ENCODE measurements at places on chromosomes 2 and 18. TPM values are rescaled to one million over a fixed set of nuclear protein-coding genes. Genes with fewer than 3 reads are reported as not detected.

GRCh38 chr2:22020091-22020742 lies 896.4 kb downstream of the TDRD15 start:
- DNase-seq, result peak; percentile 33

DNA sequence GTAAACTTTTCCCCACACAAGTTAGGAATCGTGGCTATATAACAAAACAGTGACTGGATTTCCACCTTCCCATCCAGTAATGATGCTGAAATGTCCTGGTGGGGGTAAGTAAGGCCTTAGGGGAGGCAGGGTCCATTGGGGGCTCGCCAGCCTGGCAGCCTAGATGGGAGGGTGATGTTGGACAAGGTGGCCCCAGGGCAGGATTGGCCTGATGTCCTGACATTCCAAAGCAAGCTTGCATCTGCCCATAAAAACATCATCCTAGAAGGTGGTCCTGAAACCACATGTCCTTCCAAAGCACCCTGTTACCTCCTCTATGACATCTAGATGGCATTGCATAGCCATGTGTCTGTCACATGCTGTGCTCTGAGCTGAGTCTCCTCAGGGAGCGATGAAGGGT lies 54.1 kb upstream of the RAB6C start:
- DNase-seq, result no peak

DNA sequence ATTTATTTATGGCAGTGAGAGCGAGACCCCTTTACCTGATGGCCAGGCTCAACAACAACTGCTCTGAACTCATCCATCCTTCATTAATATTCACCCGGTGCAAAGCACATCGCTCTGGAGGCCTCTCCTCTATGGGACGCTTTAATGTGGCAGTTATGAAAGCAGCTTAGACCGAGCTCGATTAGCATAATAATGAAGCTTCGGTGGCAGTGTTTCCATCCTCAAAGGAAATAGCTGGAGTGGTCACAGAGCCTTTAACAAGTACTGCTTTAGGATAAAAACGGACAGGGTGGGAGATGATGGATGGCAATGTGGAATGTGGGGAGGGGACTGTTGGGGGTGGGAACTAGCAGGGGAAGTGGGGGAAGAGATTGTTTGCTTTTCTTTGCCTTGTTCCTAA lies 243.9 kb downstream of the SLC4A3 start:
- no peak for DNase-seq

- DNase-seq, result peak; percentile 67
Observed at GRCh38 chr2:100073110-100073509, 69.3 kb downstream of the AFF3 start.

DNA sequence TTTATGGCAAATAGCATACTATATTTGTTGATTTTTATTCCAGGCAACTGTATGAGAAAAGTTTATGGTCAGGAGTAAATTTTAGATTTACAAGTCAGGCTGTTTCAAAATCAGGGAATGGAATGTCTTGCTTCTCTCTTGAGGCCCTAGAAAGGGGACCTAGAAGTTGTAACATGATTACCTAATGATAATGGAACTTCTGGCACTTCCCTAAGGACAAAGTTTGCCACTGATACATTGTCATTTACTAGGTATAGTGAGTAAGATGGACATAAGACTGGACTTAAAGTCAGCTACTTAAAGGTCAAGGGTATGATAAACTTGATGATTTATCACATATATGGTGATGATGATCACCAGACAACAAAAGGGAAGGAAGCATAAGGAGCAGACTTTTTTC lies 103.3 kb upstream of the VRK2 start:
- DNase-seq, result no peak

The GYPC gene
- total RNA-seq, result 98.1 TPM

The KANSL1L gene
- 23.2 TPM for total RNA-seq

DNA sequence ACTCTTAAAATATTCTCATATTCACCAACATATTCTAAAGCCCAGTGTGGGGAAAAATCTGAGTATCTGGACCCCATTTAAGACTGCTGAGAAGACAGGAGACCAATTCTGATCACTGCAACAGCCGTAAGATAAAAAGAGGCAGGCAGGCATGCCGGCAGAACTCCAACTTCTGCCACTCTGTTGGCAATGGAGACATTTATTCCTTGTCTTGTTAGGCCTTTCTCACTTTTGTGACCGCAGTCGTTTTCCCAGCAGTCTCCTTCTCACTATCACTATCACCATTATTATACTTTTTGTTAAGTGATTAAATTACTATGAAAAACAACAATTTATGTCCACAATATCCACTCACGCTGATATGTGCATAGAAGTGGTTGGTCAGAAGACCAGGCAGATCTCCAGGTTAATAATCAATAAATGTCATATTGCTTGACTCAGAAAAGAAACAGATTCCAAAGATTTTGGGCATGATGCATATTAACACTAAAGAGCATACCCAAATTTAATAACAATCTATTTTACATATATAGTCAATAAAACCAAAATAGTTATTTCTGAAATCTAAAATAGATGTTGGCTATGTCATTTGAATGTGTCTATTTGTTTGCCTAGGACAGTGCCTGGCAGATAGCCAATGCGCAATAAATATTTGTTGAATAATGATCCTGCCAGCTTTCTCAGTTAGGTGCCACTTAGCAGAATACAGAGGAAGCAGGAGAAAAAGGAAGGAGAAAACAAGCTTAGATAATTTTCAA lies 38.2 kb downstream of the SESTD1 start:
- peak; percentile 48 for DNase-seq

- DNase-seq, result no peak
Observed at GRCh38 chr2:230781130-230781797, 68.6 kb downstream of the CAB39 start.

DNA sequence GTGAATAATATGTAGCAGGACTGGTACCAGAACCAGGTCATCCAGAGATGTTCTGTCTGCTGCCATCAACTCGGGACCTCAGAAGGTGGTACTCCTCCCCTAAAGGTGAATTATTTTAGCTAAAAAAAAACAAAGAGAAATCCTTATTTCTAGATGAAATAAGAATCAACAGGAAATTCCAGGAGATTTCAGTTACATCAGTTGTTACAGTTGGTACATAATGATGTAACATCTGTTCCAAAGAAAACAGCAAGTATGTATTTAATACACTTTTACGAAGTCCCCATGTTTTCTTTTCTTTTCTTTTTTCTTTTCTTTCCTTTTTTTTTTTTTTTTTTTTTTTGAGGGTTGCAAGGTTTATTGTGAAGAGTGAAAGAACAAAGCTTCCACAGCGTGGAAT lies 33.6 kb upstream of the CD28 start:
- DNase-seq, result no peak

- no peak for DNase-seq
Observed at GRCh38 chr2:95047629-95048510, 22.4 kb downstream of the MAL start.

The PPP1R1C gene
- 12.2 TPM for total RNA-seq

The FABP1 gene
- total RNA-seq, result not detected

DNA sequence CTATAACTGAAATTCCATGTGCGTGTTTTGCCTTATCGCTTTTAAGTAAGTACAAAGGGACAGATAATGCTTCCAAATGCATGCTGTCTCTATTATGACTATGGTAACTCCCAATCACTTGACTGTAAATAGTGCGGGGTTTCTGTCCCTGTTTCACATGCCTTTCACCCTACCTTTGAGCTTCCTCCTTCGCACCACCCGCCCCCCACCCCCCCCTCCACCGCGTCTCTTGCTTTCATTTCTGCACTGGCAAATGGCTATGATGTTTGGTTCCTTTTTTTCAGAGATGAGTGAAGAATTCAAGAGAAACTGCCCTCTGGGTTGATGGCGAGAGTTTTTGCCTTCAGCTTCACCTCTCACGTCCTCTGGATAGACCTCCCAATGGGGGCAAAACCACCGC lies 25.0 kb upstream of the SPP2 start:
- no peak for DNase-seq

DNA sequence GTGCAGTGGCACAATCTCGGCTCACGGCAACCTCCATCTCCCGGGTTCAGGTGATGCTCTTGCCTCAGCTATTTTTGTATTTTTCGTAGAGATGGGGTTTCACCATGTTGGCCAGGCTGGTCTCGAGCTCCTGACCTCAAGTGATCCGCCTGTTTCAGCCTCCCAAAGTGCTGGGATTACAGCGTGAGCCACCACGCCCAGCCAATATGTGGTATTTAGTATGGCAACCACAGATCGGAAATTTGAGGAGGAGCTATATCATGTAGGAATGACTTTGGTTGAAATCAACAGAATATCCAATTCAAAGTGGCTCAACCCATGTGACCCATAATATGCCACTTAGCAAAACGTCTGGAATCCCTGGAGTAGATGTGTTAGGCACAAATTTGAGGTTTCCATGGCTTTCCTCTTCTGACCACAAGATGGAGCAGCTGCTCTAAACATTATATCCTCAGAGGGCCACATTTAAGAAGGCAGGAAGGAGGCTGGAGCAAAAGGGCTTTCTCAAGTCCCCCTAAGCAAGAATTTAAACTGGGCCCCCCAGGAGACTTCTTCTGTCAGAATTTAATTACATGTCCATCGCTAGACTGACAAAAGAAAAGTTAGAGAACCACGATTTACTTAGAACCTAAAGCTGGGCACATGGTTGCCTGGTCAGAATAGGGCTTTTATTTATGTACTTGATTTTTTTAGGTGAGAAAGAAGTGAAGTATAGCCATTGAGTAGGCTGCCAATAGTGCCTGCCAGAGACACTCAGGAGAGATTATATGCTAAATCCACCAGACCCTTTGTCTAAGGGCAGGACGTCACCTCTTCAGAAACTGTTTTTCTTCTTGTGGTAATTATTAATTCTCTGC lies 49.6 kb upstream of the ITSN2 start:
- no peak for DNase-seq

- DNase-seq, result no peak
Observed at GRCh38 chr2:172086241-172087206, 1.2 kb downstream of the DLX1 start.

GRCh38 chr2:38224181-38224580 lies 148.2 kb upstream of the CYP1B1 start:
- no peak for DNase-seq

The PPP4R3B gene
- 24.9 TPM for total RNA-seq

Measured in right cardiac atrium (tissue), 5 donors.